Left lung (tissue), 14 donors: ENCODE measurements at places on chromosomes 1 and 21. TPM values are rescaled to one million over a fixed set of nuclear protein-coding genes. Genes with fewer than 3 reads are reported as not detected.

MACO1 gene
- polyA plus RNA-seq: 25.2 TPM

GRCh38 chr1:32426489-32427255, 32.4 kb upstream of the BSDC1 start:
- peak; percentile 27 for DNase-seq

- no peak for DNase-seq
Measured at GRCh38 chr1:241846862-241847539, 1.0 kb upstream of the EXO1 start.

- no peak for DNase-seq
Measured at GRCh38 chr1:177723533-177723932, 246.3 kb downstream of the SEC16B start.

- no peak for DNase-seq
Measured at GRCh38 chr1:106925750-106926149, 130.7 kb upstream of the PRMT6 start.
